ENCODE measurements at places on chromosomes 7 and 10. TPM values are rescaled to one million over a fixed set of nuclear protein-coding genes. Genes with fewer than 3 reads are reported as not detected.

DNA sequence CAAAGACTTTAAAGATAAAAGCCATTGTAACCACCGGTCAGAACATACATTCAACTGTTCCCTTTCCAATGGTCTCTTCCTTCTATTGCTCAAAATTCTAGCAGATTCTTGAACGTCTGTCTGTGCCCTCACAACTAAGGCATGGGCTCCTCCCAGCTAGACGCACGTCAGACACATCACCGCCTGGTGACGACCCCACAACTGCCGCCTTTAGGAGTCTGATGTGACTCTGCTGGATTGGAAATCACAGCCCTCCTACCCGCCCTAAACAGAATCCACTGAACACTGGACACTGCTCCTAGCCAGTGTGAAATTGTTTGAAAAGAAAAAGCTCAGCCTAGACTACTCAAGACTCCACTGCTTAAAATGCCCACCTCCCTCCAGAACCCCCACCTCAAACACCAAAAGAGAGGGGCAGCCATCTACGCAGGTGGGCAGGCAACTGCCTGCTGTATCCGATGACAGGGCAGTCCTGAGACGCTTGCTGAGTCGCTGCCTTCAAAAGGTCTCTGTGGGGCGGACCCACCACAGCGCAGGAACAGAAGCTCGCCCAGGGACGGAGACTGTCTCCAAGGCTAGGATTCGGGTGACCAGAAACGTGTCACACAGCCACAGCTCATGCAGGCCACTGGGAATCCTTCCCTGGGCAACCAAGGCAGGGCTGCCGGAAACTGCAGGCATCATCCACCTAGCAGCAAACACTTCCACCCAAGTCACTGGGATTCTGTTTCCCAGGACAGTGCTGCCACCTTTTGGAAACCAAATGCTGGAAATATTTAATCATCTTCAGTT is 34.7 kb downstream of the GSDME start:
- peak; percentile 36 for DNase-seq

DNA sequence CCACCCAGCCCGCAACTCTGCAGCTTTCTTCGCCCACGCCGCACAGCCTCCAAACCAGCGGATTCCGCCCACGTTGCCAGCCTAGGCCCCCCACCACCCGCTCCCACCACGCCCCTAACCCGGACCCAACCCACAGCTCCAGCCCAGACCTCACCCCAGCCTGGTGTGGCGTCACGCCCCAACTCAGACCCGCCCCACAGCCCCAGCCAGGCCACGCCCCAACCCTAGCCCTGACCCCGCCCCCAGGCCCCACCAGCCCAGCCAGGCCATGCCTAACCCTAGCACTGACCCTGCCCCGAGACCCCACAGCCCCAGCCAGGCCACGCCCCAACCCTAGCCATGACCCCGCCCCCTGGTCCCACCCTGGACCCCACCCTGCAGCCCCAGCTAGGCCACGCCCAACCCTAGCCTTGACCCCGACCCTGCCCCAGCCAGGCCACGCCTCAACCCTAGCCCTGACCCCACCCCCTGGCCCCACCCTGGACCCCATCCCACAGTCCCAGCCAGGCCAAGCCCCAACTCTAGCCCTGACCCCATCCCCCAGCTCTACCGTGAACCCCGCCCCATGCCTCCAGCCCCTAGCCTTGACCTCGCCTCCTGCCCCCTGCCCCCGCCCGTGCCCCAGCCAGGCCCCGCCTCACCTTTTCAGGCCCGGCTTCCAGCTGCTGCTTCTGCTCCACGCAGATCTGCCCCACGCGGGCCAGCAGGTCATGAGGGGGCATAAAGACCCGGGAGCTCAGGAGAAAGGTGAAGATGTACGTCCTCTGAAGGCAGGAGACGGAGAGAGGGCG is 64.0 kb downstream of the RASGEF1A start:
- peak; percentile 95 for DNase-seq

DNA sequence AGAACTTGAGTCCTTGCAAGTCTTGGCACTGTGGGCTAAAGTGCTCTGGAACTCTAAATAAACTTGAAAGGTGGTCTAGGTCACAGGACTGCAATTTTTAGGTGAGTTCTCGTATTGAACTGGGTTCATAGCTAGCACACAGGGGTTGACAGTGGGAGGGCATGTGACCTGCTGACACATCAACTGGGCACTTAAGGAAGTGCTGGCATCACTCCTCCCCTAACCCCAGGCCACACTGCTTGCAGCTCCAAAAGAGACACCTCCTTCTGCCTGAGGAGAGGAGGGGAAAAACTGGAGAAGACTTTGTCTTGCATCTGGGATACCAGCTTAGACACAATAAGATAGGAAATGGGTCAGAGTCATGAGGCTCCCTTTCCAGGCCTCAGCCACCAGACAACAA is 38.0 kb upstream of the AASS start:
- DNase-seq = no peak

DNA sequence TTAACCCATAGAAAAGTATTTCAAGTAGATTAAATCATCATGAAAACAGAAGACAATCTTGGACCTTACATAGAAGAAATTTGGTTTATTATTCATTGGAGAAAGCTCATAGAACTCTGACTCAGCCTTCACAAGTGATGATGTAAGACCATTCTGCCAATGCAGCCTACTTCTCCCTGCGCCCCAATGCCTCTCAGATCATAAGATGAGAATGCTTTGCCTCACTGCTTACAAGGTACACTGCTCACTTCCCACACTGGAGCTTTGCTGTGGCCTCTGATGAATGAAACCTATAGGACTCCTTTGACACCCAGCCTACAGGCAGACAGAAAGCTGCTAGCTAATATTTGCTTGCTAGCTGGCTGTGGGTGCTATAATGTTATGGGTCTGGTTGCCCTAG is 569.4 kb upstream of the STEAP1 start:
- DNase-seq = no peak

- DNase-seq = no peak
Observed at GRCh38 chr10:4786043-4786839, 39.8 kb upstream of the AKR1E2 start.

- DNase-seq = no peak
Observed at GRCh38 chr7:21912931-21913780, 32.5 kb downstream of the CDCA7L start.

DNA sequence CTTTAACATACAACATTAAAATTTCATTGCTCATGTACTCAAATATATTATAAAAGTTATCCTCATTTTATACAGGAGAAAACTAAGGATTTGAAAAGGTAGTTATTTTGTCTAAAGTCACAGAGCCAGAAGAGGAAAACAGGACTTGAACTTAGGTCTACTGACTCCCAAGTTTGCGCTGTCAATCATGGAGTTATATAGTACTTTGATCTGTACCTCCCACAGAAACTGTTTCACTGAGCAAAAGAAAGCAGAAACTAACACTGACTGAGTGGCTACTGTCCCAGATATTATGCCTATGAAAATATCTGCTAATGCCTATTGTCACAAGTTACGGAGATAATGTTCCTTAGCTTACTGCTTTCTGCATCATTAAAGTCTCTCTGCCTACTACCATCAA is 329.1 kb downstream of the MAGI2 start:
- no peak for DNase-seq

DNA sequence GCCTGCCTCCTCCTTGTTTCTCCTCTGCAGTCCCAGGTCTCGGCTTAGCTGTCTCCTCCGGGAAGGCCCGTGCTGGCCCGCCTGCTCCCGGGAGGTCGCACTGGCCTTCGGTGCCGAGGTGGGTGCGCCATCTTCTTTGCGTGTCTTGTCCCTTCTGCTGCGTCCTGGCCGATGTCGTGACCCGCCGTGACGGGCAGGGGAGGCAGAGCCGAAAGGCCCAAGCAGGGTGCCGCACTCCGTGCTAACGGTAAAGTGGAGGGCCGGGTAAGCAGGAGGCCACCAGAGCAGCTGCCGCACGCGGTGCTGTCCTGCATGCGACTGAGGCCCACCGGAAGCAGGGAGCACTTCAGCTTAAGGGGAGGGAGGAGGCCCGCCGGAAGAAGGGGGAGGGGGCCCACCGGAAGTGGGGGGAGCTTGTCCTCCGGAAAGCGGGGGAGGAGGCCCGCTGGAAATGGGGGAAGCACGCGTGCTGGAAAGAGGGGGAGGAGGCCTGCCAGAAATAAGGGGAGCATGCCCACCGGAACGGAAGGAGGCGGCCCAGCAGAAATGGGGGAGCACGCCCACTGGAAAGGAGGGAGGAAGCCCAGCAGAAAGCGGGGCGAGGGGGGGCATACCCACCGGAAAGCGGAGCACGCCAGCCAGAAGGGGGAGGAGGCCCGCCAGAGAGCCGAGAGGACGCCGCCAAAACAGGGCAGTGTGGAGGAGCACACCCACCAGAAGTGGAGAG is 71.4 kb downstream of the PROSER2 start:
- DNase-seq = peak; percentile 65

GRCh38 chr7:71229148-71229547 is 97.2 kb downstream of the GALNT17 start:
- no peak for DNase-seq

ABCA13 gene
- 0.69 TPM for total RNA-seq

MMRN2 gene
- total RNA-seq = 2.0 TPM

Measured in K562 (cell line).